Right lung (tissue), 10 donors: ENCODE measurements at places on chromosomes 5 and 9. TPM values are rescaled to one million over a fixed set of nuclear protein-coding genes. Genes with fewer than 3 reads are reported as not detected.

DNA sequence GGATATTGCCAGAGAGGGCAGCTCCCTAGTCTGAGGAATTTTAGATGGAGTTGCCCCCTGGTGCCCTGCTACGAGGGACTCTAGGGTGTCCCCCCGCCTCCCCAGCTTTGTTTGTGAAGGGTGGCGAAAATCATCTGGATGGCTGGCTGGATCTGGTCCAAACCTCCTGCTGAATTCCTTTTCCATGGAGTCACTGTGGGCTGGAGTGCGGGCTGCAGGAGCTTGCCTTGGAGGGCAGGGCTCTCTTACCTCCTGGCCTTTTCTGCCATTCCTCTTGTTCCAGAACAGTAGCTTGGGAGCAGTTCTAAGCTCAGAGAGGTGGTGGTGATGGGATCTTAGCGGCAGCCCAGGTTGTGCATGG lies 2.1 kb downstream of the SYNPO start:
- peak; percentile 74 for DNase-seq

- no peak for DNase-seq
Observed at GRCh38 chr5:171295299-171295698, 13.7 kb upstream of the TLX3 start.

DNA sequence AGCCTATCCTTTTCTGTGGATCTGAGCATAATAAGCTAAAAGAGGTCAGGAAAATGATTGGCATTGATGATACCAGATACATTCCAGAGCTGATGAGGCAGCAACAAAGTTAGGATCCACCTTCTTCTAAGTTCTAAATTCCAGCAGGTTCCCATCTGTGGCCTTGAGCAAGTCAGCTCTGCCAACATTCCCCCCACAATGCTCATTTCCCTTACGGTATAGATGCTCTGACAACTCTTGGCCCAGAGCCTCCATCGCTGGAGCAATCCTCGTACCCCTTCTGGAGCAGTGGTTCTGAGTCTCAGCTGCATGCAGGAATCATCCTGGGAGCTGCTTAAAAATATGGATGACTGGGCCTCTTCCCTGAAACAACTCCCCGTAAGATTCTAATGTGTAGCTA lies 78.1 kb downstream of the MED27 start:
- no peak for DNase-seq

DNA sequence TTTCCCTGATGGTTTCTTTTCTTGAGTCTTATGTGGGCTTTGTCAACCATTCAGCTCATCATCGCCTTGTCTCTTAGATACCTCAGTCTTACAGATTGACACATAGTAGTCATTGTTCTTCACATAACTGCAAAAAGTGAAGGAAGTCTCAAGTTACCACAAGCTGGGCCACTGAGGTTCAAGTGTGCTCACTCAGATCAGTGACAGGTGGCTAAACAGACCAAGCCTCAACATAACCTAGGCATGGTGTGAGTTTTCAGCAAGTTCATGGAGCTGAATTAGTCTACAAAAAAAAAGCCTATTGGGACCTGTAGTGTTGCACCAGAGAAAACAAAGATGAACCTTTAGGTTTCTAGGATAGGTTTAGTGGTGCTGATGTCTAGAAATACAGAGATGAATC lies 58.2 kb downstream of the RFK start:
- DNase-seq, result no peak

GRCh38 chr5:90307782-90308181 lies 101.8 kb downstream of the CETN3 start:
- no peak for DNase-seq

- no peak for DNase-seq
Observed at GRCh38 chr5:143328589-143329220, 74.8 kb downstream of the NR3C1 start.

DNA sequence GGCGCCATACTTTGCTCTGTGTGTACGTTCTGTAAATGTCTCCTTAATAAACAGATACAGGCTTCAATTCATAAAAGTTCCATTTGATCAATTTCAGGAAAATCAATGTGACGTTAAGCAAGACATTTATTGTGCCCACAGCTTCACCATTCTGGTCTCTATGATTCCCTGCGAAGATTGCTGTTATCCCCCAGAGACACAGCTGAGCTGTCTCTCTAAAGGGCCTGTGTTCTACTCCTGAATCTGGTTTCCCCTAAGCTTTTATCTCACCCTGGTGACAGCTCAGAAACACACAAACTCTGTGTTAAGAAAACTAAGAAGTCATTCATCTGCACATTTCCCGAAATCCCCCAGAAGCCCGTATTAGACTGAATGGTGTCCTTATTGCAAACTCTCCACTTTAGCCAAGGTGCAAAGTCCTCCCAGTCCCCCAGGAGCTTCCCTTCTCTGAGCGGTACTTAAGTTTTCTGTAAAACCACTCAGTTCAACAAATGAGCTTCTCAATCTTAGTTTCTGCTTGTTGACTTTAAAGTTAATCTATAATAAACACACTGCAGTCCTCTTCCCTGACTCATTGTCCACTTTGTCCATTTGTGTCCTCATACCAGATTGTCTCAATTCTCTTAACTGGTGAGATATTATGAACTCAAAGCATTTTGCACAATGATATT lies 1.4 kb upstream of the C5orf15 start:
- no peak for DNase-seq

DNA sequence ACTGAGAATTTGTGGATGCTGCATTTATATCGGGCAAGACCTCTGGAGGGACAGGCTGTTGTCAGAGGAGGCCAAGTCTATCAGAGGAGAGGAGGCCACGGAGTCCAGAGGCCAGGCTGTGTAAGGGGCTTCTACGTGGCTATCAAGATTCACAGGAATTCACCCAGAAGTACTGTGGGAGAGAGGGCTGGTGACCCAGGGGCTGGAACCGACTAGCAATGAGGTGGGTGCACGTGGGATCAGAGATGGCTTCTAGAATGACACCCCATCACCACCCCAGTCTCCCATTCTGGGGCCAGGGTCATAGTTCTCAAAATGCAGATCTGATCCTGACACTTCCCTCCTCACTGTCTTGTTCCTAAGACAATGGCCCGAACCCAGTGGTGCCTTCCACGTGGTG lies 61.2 kb upstream of the PHYKPL start:
- no peak for DNase-seq

Gene OSTF1
- polyA plus RNA-seq, result 56.9 TPM

- DNase-seq, result no peak
Observed at GRCh38 chr9:7533376-7534090, 266.0 kb downstream of the DMAC1 start.

Gene TPRN
- 12.1 TPM for polyA plus RNA-seq

Gene NEK6
- polyA plus RNA-seq, result 38.2 TPM

DNA sequence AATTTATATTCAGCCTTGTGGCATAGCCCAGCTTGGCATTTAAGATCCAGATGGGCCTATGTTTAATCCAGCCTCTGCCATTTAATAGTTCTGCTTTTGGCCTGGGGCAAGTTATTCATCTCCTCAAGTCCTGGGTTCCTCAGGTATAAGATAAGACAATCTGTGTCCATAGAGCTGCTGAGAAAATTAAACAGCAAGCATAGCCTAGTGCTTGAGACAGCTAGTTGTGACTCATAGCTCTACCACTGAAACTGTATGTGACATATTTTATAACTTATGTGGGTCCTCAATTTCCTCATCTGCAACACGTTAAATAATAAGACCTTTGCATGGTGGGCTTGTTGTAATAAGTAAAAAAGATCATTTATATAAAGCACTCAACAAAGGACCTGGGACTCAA lies 53.3 kb upstream of the ATP10B start:
- DNase-seq, result no peak

Gene FAM169A
- 6.4 TPM for polyA plus RNA-seq

Gene MSMP
- not detected for polyA plus RNA-seq

Gene ATP6V0E1
- polyA plus RNA-seq, result 154 TPM

Gene ARL14EPL
- not detected for polyA plus RNA-seq

Gene SEMA6A
- 36.1 TPM for polyA plus RNA-seq

Gene HNRNPK
- 760 TPM for polyA plus RNA-seq

Gene TMEM215
- not detected for polyA plus RNA-seq

DNA sequence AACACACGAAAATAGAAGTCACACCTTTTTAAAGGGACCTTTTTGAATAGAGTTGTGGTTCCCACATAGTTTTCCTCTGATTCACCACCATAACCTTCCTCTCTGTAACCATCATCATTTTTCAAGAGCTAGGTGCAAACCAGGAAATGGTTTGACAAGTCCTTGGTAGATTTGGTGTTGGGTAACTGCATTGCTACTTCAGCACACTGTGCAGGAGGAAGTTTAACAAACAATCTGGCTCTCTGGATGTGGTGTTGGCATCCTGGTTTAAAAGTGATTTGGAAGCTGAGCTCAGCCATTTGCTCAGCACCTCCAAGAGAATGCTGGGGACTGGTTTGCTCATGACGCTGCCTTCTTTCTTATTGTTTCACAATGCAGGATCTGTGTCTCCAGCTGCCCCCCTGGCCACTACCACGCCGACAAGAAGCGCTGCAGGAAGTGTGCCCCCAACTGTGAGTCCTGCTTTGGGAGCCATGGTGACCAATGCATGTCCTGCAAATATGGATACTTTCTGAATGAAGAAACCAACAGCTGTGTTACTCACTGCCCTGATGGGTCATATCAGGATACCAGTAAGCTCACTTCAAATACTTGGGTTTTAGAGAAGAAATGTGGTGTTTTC lies 213.1 kb downstream of the RFK start:
- DNase-seq, result no peak

GRCh38 chr9:78035383-78035993 lies 3.9 kb upstream of the GNAQ start:
- DNase-seq, result peak; percentile 84

DNA sequence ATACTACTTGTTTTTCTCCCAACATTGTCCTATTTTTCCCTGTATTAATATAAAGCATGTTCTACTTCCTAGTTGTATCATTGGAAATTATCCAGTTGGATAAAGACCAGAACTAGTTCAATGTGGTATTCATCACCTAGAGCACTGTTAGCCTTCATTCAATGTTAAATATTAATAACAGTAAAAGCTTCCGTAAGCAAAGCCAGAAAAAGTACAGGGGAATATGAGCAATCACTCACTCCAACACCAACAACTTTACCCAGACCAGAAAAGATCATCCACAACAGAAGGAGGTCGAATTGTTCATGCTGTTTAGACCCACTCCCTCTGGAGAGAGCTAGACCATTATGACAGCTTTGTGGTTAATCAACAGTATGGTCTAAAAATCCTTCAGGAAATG lies 728.4 kb downstream of the MAT2B start:
- peak; percentile 24 for DNase-seq

Gene WDR55
- 21.5 TPM for polyA plus RNA-seq

DNA sequence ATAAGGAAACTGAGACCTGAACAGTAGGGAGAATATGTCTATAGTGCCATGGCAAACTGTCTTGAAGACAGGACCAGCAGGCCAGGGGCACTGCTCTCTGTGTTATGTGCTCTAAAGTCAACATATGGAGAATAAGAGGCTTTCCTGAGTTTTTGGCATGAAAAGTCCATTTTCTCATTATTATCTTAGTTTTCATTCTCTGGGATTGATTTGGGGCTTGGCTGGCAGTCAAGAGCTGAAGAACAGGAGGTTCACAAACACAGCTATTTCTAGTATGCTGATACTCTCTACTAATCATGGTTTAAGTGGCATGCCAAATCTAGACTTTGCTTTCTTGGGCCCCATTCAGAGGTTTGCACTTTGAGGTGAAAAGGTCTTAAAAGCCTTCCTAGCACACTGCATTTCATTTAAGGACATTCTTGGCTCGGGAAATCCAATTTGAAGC lies 404.4 kb downstream of the ZNF608 start:
- peak; percentile 92 for DNase-seq

Gene HACD4
- polyA plus RNA-seq, result 7.3 TPM

Gene SETX
- 66.9 TPM for polyA plus RNA-seq

Gene NFIB
- 119 TPM for polyA plus RNA-seq

DNA sequence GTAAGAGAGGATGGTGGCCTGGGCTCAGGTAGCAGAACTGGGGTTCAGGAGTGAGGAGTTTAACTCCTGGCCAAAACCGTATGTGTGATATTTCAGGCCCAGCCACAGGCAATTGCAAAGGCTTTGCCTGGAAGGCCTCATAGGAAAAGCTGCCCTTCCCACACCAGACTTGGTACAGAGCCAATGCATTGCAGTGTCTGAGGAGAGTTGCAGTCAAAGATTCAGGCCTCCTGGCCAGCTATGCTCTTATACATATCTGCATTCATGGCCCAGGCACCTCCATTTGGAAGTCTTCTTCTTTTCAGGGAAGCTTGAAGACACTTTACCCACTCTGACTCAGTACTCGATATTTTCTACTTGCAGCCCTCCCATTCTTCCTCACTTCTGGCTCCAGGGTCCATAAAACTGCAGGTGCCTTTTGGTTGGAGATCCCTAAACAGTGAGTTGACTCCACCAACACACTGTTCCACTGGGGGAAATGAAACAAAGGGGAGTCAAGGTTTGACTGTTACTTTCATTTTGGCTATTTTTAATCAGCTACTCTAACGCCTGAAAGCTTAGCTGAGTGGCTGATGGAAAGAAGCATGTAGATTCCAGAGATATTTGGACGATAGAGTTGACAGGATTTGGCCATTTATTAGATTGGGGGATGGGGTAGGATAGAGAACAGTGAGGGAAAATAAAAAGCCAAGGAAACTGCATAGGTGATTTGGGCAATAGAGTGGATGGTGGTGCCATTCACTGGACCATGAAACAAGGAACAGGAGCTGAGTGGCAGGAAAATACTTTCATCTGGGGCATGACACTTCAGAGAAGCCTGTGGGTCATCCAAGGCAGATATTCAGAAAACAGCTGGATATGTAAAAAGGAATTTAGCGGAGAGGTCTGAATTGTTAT lies 30.6 kb upstream of the IL33 start:
- DNase-seq, result no peak

Gene FLT4
- 43.9 TPM for polyA plus RNA-seq

- no peak for DNase-seq
Observed at GRCh38 chr5:143898381-143898780, 86.4 kb downstream of the HMHB1 start.

Gene TAF11L14
- not detected for polyA plus RNA-seq

GRCh38 chr9:105637787-105638395 lies 24.4 kb upstream of the TAL2 start:
- no peak for DNase-seq

DNA sequence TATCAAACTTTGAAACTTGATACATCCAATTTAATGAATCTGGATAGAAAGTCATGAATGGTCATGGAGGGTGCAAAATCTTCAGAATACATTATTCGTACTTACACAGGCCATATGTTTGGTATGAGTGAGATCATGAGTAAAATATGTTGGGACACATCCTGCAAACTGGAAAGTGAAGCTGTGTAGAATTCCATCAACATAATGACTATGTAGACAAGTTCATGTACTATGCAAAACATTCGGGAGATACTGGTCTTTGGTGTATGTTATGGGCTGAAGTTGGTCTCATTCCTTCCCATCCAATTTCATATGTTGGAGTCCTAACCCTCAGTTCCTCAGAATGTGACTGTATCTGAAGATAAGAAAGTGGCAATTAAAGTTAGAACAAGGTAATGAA lies 18.1 kb upstream of the CTNND2 start:
- DNase-seq, result no peak

DNA sequence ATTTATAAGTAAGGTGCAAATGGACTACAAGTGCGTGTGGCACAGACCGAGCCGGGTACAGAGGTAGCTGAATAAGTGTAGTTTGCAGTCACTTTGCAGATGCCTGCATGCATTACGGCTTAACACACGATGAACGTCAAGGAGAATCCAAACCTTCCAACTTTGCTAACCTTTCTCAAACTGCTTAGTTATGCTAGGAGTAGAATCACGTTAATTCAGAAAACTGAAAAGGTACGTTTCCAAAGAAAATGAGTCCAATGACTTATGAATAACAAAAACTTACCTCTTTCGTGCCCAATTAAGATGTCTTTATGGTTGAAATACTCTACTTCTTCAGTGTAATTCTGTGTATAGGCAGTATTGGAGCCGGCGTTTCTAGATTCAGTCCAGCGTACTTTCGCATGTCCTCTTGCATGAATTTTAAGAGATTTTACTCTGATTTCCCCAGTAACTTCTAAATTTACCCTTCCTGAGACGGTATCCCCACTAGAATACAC lies 539 bp downstream of the ARRDC3 start:
- peak; percentile 59 for DNase-seq
